ENCODE measurements at places on chromosomes 2 and 18.

GRCh38 chr2:143840194-143840593 is 679.7 kb downstream of the ZEB2 start:
- no peak for DNase-seq

DNA sequence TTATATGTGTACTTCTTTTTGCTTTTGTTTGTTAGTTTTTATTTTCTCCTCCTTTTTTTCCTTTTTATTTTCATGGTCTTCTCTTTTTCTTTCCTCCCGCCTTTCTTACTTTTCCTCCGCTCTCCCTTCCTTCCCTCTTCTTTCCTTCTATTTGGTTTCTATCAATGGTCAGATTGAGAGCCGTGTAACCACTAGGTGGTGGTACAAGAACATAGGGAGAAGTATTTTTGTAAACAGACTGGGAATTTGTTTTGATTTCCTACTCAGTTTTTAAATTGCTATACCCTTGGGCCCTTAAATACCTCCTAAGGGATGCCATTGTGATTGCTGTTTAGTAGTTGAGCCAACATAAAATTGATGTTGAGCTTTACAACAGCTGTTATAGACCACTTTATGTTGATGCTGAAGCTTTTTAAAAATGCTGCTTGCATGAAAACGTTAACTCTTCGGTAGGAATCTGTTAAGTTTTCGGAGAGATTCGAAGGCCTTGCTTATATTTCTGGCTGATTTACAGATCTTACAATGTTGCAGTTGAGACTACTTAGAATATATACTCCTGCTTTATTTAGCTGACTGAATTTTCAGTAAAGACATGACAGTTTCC is 124.2 kb downstream of the UBE2E3 start:
- peak; percentile 89 for DNase-seq

DNA sequence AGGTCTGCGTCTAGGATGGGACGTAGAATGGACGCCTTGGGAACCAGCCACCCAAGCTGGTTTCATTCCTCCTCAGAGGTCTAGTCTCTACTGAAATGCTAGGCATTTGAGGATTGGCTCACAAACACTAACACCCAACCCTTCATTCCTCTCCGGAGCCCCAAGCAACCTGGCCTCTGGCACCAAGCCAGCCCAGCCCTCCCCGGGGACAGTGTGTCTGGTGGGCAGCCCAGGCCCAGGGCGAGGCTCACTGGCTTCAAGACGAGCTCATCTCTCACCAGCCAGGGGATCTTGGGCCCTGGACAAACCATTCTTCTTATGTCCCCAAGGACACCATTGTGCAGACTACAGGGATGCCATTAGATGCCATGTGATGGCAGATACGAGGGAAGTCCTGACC is 182.5 kb downstream of the CTIF start:
- no peak for DNase-seq

GRCh38 chr18:76972846-76973519 is 150.6 kb downstream of the ZNF236 start:
- DNase-seq = no peak

DNA sequence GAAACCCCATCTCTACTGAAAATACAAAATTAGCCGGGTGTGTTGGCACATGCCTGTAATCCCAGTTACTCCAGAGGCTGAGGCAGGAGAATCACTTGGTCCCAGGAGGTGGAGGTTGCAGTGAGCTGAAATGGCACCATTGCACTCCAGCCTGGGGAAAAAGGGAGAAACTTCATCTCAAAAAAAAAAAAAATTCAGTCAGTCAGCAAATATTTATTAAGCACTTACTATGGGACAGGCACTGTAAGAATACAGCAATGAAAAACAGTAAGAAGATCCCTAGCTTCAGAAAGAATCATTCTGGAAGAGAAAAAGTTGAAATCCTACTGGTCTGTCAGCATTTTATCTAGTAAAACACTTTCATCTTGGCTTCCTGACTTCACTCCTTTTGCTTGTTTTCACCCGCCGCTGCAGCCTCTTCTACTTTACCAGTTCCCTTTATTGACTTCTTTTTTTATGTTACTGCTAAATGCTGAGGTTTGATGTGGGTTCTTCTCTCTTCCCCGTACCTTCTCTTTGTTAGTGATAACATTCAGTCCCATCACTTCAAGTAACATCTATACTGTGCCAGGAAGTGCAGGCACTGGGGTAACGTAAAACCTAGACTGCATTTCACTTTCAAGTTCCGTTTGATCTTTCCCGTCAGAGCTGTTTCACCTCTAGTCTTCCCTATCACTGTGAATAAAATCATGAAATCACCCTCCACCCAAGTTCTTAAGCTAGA is 10.8 kb upstream of the TAF4B start:
- no peak for DNase-seq

Data from choroid plexus epithelial cell (primary cell).